ENCODE measurements at places on chromosomes 3 and 15. TPM values are rescaled to one million over a fixed set of nuclear protein-coding genes. Genes with fewer than 3 reads are reported as not detected.

- H3K27ac ChIP-seq, result no peak overlapping the region
- no peaks in the 10 kb centered on the region for H3K36me3 ChIP-seq
- no peaks in the 10 kb centered on the region for H3K4me1 ChIP-seq
- H3K27me3 ChIP-seq, result no peaks in the 10 kb centered on the region
- DNase-seq, result no peak
Observed at GRCh38 chr3:23508464-23508863, 297.3 kb upstream of the UBE2E1 start.

GRCh38 chr3:146655333-146655996 is 50.3 kb upstream of the PLSCR5 start:
- no peaks in the 10 kb centered on the region for H3K27me3 ChIP-seq
- H3K4me3 ChIP-seq, result no peak overlapping the region
- no peaks in the 10 kb centered on the region for H3K36me3 ChIP-seq
- DNase-seq, result no peak

DNA sequence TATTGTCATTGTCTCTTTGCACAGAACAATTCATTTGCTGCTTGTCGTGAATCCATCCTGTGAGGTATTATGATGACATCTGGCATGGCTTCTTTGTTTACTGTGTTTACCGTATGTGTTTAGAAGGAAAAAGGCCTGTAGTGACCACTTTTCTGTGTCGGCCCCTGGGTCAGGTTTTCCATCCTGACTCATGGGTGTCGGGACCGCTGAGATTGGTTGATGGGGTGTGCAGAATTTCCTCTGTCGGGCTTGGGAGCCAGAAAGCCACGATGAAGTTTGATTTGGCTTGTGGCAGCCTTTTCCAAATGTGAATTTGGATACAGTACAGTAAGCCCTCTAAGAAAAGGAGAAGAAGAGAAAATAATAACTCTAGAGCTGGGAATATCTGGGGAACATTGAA is 113.5 kb downstream of the FNDC3B start:
- no peaks in the 10 kb centered on the region for H3K36me3 ChIP-seq
- peak overlapping the region; percentile 22 for H3K4me3 ChIP-seq
- no peak for DNase-seq
- H3K27me3 ChIP-seq, result no peaks in the 10 kb centered on the region
- H3K4me1 ChIP-seq, result peaks cover 67% of the 10 kb centered on the region

DNA sequence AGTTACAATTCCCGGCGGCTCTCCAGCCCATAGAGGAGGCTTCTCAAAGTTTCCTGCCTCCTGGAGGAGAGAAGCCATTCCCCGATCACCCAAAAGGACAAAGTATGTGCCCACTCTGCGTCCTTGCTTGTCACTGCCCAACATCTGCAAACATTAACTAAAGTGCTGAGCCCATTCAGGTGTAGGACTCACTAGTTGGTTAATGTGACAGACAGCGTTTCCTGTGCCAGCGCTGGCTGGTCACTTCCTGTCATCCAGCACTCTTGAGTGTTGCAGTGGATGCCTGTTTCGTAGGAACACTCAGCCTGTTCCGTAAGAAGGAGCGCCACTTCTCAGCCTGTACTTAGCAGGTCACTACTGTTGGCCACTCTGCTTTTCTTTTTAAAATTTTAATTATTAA is 100.3 kb downstream of the APBA2 start:
- no peak overlapping the region for H3K4me3 ChIP-seq
- peak; percentile 72 for DNase-seq
- H3K27ac ChIP-seq, result no peak overlapping the region
- no peaks in the 10 kb centered on the region for H3K36me3 ChIP-seq

- H3K27me3 ChIP-seq, result no peaks in the 10 kb centered on the region
- no peak for DNase-seq
- H3K4me1 ChIP-seq, result peaks cover 40% of the 10 kb centered on the region
- H3K4me3 ChIP-seq, result no peak overlapping the region
Observed at GRCh38 chr3:128551867-128552266, 58.9 kb upstream of the GATA2 start.

DNA sequence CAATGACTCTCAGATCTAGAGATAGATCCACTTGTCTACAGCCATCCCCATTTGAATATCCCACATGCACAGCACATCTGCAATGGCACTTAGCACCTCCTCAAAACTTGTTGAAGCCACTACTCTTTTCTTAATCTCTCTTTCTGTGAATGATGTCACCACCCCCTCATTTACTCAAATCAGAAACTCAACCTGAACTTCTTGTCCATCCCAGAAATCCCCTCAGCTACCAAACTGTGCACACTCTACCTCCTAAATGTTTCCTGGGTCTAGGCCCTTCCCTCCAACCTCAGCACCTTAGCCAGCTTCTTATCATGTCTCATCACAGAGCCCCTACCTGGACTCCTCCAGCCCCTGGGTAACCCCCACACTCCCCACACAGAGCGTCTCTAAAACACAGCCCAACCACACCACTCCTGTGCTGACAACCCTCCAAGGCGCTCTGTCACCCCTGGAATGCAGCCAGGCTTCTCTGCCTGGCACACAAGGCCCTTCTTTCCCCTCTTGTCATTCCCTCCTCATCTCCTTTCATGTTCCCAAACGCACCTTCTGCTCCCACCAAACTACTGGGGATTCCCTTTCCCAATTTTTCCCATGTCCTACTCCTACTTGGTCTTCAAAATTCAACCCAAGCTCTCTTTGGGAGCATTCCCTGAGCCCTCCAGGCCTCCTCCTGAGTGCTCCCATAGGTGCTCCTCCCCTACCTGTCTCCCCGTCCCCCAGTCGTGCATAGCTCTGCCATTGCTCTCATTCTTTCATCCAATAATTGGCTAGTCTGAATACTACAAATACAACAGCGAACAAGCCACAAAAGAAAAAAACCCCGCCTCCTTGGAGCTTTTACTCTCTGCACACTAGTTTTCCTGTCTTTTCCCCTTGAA is 39.8 kb upstream of the ZBTB38 start:
- H3K27ac ChIP-seq, result no peak overlapping the region
- no peak for DNase-seq
- no peaks in the 10 kb centered on the region for H3K36me3 ChIP-seq
- peaks cover 15% of the 10 kb centered on the region for H3K4me1 ChIP-seq
- H3K27me3 ChIP-seq, result no peaks in the 10 kb centered on the region
- H3K4me3 ChIP-seq, result no peak overlapping the region

Gene LTK
- total RNA-seq, result 0.33 TPM

Data from esophagus muscularis mucosa (tissue), 4 donors.